ENCODE measurements at places on chromosomes 1 and 21.

GRCh38 chr1:116290085-116290705 lies 82.8 kb upstream of the ATP1A1 start:
- no peak for DNase-seq

- no peak for DNase-seq
Observed at GRCh38 chr1:182135946-182136345, 74.4 kb upstream of the ZNF648 start.

GRCh38 chr1:207031632-207032264 lies 808 bp downstream of the C1orf116 start:
- no peak for DNase-seq

DNA sequence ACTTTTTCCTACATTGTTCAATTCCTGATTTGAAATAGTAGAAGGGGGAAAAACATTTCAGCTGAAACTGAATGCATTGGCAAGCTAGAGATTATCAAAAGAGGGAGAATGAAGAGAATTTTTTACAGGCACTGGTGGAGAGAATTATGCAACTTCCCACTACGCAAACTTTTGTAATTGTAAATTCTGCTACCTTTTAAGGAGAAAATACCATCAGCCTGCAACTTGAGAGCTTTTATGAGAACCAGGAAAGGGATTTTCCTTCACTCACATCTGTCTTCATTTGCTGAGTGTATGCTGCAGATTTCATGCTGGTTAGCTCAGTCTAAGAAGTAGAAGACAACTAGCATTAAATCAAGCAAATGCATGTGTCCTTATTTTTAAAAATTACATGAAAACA lies 43.7 kb downstream of the ADAMTS1 start:
- no peak for DNase-seq

GRCh38 chr1:202241376-202242079 lies 47.9 kb downstream of the LGR6 start:
- no peak for DNase-seq

- DNase-seq = no peak
Observed at GRCh38 chr1:64923294-64923718, 43.0 kb downstream of the JAK1 start.

GRCh38 chr1:197706601-197707000 lies 68.7 kb downstream of the DENND1B start:
- no peak for DNase-seq

GRCh38 chr1:21115098-21115760 lies 61.5 kb downstream of the EIF4G3 start:
- no peak for DNase-seq

DNA sequence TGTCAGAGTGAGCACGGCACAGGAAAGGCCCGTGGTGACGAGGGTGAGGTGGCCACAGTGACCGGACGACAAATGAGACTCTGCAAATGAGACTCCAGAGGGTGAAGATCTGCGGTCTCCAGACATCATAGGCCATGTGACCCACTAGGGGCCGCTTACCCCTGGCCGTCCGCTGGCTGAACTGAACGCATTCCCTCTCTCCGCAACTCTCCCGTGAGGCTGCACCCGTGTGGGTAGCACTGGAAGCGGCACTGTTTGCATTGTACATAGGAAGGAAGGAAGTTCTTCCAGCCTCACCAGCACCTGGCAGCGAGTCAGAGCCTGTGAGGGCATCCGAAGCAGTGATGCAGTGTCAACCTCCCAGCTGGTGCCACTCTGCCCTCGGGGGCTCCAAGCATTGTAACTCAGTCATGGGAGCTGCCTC lies 23.6 kb upstream of the SPSB1 start:
- no peak for DNase-seq

Data from effector CD4-positive, alpha-beta T cell (primary cell).